Glomerular endothelial cell (primary cell): ENCODE measurements at places on chromosomes 6 and 20.

DNA sequence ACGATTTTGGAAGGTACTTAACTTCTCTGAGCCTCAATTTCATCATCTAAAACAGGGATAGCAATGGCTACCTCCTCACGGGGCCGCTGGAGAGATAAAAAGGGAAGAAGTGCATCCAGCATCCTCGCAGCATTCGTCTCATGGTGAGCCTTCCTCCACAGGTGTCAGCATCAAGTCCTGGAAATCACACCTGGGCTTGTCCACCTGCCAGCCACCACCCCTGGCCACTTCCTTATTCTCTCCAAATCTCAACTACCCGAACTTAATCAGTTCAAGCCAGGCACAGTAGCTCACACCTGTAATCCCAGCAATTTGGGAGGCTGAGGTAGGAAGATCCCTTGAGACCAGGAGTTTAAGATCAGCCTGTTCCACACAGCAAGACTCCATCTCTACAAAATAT lies 234.5 kb downstream of the LY86 start:
- no peak for DNase-seq

GRCh38 chr20:33773412-33774089 lies 37.6 kb upstream of the CHMP4B start:
- DNase-seq = no peak

GRCh38 chr6:44329858-44330257 lies 12.6 kb upstream of the SPATS1 start:
- DNase-seq = no peak

DNA sequence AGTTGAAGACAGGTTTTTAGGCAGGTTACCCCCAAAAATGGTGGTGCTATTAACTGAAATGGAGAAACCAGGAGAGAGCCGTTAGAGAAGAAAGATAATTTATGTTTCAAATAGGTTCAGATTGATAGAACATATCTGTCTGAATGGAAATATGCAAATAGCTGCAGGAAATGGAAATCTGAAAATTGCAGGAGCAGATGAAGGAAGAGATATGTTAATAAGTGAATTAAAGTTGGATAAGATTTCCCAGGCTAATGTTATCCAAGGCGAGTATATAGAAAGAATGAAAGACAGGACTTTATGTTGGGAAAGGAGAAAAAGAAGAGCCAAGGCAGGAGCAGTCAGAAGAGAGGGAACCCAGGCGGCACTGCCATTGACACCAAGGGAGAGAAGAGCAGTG lies 365.6 kb downstream of the ARHGAP18 start:
- DNase-seq = no peak

DNA sequence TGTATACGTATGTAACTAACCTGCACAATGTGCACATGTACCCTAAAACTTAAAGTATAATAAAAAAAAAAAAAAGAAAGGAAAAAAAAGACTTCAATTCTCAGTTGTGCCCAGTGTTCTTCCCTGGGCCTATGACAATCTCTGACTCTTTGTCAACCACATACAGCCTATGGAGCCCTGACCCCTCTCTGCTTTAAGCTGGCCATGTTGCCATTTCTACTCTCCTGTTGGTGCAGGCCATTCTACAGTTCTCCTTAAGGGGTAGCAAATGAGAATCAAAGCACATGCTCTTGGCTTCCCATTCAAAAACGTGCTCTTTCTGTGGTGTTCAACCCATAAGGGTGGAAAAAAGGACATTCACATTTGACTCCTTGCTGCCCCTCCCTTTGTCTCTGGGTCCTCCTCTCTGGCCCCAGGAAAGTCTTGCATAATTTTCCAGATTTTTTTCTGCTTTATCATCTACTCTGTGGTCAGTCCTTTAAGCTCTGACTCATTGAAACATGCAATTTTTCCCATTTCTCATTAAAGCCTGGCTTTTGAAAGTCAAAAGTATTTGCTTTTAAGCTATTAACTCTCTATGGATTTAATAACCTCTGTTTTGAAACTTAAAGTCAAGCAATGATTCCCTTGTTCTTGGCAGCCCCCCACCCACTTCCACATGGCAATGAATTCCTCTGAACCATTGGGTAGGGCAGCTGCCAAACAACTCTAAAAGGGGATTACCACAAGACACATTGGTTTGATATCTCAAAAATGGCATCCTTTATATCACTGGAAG lies 208.6 kb upstream of the MCHR2 start:
- DNase-seq = no peak

DNA sequence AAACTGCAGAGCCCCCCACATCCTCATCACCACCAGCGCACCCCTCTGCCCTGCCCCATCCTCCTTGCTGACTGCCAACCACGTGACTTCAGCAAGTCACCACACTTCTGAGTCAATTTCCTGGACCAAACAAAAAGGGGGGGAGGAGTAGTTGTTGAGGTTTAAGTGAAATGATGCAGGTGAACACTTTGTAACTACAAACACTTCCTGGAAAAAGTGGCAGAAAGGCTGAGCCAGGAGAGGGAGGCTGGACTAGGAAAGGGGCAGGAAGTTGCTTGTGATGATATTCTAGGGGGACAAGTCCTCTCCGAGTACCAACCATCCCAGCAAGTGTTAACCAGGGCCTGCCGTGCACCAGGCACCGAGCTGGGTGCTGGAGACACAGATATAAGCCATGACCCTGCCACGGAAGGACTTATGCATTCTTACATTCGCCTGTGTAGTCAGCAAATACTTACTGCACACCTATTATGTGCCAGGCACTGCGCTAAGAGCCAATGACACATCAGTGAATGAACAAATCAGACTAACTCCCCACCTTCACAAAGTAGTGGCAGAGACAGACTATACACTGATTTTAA lies 67.3 kb downstream of the PREX1 start:
- peak; percentile 58 for DNase-seq

DNA sequence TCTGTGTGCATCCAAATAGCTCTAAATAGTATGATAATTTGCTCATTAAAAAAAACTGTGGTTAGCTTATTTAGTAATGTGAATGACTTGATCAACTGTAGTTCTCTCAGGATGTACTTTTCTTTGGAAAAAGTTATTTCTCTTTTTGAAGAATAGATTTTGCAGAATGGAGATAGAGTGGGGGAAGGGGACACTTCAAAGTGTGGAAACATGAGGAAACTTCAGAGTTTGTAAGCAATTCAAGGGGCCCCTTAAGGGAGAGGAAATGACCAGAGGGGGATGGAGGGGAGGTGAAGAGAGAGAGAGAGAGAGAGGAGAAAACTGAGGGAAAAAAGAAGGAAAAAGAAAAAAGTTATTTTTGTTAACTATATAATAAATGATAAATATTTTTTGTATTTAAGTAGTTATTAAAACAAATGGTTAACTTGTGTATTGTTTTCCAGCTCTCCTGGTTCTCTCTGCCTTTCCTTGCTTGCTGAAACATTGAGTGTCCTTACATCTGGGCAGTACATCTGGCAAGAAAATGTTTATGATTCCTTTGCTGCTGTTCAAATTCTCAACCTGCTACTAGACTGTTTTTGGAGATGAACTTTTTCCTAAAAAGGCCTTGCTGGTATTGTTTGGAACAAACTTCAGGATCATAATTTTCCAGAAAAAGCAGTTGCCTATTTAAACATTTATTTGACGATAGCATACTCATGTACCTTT lies 497.5 kb upstream of the CITED2 start:
- DNase-seq = no peak

GRCh38 chr6:169865346-169866139 lies 114.1 kb downstream of the ERMARD start:
- DNase-seq = no peak

DNA sequence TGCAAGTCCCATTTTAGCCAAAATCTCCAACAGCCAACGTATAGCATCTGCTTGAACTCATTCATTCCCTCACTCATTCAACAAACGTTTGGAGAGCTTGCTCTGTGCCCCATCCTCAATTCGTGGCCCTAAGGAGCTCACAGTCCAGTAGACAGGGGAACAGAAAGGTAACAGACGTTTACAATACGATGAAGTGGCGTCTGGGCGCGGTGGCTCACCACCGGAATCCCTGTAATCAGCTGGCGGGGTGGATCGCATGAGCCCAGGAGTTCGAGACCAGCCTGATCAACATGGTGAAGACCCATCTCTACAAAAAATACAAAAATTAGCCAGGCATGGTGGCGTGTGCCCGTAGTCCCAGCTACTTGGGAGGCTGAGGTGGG lies 790 bp upstream of the E2F1 start:
- no peak for DNase-seq

GRCh38 chr6:21053612-21054011 lies 519.4 kb downstream of the CDKAL1 start:
- no peak for DNase-seq

DNA sequence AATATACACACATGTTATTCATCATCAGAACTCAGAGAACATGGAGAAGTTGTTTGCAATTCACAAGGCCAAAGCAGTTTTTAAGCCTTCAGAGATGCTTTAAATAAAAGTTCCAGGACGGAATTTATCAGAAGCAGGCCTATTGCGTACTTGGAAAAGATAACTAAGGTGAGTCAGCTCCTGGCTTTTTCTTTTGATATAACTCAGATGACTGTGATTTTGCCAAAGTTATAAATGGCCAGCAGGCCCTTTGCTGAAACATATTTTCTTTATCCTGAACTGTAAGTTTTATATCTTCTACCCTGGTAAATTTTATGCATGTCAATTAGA lies 55.0 kb upstream of the PLCB1 start:
- no peak for DNase-seq

DNA sequence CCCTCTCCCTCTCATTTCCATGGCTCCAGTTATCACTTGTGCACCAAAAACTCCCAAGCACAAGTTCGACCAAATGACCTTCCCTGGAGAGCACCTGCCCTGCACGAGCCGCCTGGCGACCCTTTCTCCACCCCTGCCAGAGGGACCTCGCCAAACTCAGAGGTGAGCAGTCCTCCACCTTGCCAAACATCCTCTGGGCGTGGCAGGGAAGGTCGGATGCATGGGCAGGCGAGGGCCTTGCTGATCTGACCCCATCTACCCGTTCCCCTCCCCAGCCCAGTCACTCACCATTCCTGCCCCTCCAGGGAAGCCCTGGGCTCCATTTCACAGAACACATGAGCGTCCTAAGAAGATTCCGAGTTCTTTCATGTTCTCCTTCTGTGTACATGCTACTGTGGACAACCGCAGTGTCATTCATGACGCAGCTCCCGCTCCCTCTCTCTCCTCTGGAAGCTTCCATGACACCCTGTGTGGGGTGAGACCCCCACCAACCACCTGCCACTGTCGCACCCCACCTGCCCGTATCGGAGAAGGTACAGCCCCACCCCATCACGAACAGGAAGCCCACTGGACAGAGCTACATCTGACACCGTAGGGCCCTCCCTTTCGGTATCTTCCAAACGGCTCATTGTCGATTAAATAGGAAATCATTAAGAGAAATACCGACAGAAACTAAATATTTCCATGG lies 104.3 kb downstream of the DACT2 start:
- DNase-seq = no peak

DNA sequence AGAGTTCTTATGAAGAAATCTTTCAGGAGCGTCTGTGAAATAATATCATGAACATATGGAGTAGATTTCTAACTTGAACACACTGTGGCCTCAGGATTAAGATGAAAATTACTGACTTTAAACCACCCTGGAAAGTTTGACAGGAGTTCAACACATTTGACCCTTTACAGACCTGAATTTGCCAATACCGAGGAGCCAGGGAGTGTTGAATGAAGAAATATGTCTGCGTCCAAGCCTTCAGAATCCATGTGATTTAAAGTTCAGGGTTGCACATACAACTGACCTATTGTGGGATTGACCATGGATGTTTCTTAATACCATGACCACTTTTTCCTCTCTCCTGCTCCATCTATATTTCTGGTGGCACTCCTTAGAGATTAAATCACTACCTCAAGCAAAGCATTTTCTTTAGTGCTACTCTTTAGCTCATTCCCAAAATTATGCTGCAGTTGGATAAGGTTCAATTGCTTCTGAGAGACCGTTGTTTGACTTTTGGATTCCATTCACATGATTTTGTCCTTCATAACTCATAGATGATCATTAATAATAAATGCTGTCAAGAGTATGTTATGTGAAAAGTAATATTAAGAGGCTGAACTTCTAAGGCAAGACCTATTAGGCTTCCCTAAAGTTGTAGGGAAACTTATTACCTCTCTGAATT lies 57.4 kb downstream of the PRL start:
- DNase-seq = no peak

DNA sequence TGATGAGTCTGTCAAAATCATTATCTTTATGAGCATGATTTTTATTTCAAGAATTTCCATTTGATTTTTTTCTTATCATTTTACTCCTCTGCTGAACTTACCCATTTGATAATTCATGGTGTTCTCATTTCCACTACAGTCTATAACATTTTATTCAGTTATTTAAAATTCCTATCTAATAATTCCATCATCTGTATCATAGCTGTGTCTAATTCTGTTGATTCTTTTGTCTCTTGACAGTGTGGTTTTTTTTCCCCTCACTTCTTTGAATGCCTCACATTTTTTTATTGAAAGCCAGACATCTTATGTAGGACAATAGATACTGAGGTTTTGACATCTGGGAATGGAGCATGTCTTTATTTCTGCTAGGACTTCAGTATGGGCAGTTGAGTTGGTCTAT lies 16.5 kb upstream of the APCDD1L start:
- DNase-seq = no peak

- no peak for DNase-seq
These were observed 3.5 kb upstream of the DDR1 start for GRCh38 chr6:30880698-30881252.

DNA sequence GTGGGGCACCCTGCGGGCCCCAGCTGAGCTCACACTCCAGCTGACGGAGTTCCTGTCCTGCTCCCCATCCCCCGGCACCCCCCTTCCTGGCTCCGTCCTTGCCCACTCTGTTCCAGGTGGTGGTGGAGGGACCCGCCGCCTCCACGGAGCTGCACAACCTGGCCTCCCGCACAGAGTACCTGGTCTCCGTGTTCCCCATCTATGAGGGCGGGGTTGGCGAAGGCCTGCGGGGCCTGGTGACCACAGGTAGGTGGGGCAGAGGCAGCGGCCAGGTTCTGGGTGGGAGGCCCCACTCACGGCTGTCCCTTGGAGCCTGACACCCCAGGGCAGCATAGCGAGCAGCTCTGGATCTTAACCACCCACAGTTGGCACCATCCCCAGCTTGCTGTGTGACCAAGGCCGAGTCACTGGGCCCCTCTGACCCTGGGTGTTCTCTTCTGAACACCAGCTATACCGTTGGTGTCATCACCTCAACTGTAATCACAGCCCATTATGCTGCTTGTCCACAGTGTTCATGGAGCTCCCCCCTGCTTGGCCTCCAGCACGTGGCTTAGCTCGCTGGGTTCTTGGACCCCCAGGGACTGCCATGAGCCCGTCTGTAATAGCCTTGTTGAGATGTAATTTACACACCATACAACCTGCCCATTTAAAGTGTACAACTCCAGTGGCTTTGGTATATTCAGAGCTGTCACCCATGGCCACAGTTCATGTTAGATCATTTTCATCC lies 17.4 kb downstream of the COL20A1 start:
- no peak for DNase-seq
